NCI-H187 treated with DMSO at 0.1 percent for 48 hours (cell line): ENCODE measurements at places on chromosomes 5 and 9.

GRCh38 chr5:172875505-172876279, 41.6 kb downstream of the ERGIC1 start:
- no peak for DNase-seq

- DNase-seq, result no peak
Measured at GRCh38 chr5:56612759-56613158, 202.6 kb upstream of the MAP3K1 start.

- DNase-seq, result no peak
Measured at GRCh38 chr5:95861221-95861863, 38.8 kb upstream of the GLRX start.

- DNase-seq, result no peak
Measured at GRCh38 chr5:56470007-56470406, 236.9 kb upstream of the ANKRD55 start.

DNA sequence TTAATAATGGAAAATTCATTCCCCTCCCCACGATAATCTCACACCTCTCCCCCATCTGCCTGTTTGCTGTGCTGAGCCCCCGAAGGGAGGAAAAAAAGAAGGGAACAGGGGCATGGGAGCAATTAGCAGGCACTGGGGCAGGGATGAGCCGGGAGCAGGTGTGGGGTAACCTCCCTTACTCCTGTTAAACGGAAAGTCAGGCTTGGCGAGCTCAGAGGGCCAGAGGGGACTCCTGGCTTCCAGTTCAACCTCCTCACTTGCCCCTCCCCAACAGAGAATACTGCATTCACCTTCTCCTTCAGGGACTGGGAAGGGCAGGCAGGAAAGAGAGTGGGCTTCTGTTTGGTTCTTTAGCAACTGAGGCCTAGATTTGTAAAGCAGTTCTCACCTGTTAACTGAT, 1.6 kb downstream of the AFAP1L1 start:
- no peak for DNase-seq

DNA sequence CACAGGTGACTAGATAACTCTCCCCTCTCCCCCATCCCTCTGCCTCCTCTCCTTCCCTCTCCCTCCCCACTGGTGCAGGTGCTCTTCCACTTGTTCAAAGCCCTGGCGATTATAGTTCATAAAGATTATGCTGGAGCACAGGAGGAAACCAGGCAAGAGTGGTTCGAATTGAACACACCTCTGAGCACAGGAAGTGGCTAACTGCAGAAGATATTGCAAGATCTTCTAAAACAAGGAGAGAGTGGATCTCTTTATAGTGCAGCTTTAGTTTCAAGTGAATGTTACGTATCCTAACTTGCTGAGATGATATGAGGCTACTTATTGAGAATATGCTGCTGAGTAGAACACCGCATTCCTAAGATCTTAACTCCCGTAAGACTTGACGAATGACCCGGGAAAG, 178.4 kb downstream of the GOLPH3 start:
- no peak for DNase-seq

GRCh38 chr5:141637767-141638419, 1.1 kb downstream of the RELL2 start:
- DNase-seq, result no peak

GRCh38 chr5:112800891-112801290, 60.2 kb upstream of the SRP19 start:
- peak; percentile 63 for DNase-seq

DNA sequence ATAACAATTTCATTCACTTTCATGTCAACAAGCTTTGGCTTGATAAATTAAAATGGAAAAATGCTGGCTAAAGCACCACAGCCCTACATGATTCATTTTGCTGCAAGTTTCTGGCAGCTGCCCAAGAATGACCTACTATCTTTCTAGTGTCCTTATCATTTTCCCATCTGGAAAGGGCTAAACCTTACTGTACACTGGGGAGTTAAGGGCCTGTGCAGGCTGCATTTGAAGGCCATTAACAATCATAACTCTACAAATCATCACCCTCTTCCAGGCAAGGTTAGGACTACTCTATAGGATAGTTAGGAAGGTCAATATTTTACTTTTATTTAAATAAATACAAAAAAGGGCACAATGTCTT, 579.7 kb upstream of the ZNF608 start:
- DNase-seq, result peak; percentile 94

DNA sequence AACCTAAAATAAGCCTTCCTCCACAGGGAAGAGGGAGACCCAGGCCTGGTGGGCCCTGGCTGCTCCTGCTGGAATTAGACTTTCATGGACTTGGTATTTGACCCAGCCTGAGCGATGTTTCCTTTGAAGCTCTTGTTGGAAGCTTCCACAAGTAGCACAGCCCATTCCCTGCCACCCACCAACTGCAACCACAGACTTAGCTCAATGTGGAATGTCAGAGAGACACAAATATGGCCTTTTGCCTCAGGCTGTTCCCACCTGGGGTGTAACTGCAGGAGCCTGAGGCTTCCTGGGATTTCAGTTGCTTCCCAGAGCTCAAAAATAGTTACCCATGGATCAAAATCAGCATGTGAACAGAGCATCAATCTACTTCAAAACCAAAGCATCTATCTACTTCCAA, 70.3 kb upstream of the LHFPL2 start:
- no peak for DNase-seq

- no peak for DNase-seq
Measured at GRCh38 chr9:91519520-91520277, 96.1 kb upstream of the NFIL3 start.

GRCh38 chr5:59483971-59484472, 409.5 kb downstream of the PDE4D start:
- DNase-seq, result no peak

- no peak for DNase-seq
Measured at GRCh38 chr9:123990427-123990826, 21.1 kb upstream of the LHX2 start.

DNA sequence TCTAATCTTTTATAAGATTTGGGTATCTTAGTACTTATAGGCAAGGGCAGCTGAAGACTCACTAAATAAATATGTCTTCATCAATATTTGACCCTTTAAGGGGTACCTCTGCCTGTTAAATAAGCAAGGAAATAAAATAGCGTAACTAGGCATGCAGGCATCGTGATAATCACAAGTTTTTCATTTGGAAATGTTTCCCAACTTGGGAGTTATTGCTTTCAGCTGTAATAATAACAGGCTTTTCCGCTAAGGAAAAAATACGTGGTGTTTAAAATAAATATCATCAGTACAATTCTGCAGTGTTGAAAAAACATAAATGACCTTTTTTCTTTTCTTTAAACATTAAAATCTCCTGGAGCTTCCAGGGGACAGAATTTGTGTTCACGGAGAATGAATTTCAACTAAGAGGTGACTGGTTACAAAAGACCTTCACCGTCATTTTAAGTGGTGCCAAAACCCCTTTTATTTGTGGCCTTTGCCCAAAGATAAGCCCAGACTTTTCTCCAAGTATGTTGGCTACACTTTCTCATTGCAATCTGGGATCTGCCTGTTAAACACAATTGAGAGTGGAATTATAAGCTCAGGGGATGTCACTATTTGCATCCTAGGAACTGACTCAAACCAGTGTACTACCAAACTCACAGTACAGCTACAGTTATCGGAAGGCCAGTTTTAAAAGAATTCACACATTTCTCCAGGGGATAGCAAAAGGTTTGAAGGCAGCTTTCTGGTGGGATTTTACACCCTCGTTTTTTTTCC, 218.6 kb downstream of the FBXL7 start:
- no peak for DNase-seq
